ENCODE measurements at places on chromosomes 12 and 14. TPM values are rescaled to one million over a fixed set of nuclear protein-coding genes. Genes with fewer than 3 reads are reported as not detected.

- DNase-seq, result no peak
These were observed 17.5 kb downstream of the CHPT1 start for GRCh38 chr12:101714877-101715444.

- DNase-seq, result no peak
These were observed 80.7 kb upstream of the KRR1 start for GRCh38 chr12:75592086-75592485.

DNA sequence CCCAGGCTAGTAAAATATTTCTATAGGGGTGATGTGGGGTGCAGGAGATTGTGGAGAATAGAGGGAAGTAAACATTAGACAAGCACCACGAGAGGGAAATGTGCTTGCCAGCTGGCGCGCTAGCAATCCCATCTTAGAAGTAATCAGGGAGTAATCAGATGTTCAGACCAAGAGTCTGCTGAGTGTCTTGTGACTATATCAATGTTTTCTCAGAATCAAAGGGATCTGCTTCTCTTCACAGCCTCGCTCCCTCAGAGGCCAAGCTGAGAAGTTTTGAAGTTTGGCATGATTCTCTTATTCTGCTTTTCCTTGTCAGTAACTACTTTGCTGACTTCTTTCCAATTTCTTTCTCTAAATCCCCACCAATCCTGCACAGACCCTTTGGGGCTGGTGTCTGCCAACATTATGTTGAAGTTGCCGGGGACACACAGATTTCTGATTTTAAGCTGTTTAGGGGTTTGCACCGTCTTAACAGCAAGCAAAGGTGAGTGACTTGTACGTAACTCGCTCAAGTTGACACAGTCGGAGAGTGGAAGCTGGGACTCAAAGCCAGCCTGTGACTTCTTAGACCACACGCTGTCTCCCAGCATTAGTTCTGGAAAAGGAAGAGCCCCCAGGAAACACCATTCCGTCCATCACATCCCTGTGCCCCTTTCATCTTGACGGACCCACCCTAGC lies 22.0 kb upstream of the TSPAN9 start:
- DNase-seq, result peak; percentile 67

DNA sequence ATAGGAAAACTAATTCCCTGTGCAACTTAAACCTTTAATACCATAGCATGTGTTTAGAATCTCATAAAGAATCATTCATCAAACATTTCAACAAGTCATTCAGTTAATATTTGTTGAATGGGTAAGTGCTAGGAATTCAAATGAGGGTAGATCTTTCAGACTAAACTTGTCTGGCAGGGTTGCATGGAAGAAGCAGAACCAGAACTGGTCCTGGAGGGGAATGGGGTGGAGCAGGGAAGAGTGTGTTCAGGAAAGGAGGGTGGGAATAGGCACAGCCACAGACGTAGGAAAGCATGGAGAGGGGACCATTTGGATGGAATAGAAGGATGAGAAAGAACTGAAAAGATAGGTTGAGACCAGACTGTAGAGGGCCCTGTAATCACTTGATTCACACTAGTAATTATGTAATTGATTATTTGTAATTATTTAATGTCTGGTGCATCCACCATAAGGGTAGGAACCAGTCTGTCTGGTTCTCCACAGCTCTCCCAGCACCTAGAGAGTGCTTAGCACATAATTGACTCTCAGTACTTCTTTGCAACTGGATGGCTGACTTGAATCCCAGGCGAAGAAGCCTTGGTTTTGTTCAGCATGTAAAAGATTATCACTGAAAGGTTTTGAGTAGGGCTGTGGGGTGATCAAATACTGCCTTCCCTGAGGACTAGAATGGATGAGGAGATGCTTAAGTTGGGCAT lies 3.0 kb upstream of the MAP3K9 start:
- DNase-seq, result no peak

- no peak for DNase-seq
These were observed 95.1 kb downstream of the CAND1 start for GRCh38 chr12:67364228-67364627.

C12orf60 gene
- total RNA-seq, result 15.9 TPM

DNA sequence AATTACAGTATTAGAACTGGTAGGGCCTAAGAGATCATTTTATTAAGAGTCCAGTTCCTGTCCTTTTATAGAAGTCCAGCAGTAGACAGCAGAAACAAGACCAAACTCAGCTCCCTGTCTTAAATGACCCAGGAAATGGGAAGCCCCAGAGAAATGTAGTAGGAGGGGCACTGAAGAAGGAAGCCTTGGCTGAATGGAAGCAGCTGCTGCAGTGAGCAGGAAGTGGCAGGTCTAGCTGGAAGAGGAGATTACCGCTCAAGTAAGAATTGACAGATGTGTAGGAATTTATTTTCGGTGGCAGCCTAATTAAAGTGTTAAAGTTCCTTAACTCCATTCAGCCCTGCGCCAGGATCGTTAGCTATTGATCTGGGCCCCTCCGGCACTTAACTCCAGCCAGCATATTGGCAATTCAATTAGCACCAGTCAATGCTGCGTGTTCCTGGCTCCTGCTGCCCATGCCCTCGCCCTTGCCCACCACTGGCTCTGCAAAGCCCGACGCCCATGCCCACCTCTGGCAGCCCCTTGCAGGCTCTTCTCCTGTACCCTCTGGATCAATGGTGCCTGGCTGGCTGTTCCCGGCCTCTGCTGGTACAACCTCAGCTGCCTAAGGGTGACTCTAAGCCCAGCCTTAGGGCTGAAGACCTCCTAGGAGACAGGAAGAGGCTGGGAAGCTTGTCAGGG lies 21.1 kb downstream of the ZFHX2 start:
- DNase-seq, result no peak

- no peak for DNase-seq
These were observed 418.0 kb downstream of the RGS6 start for GRCh38 chr14:72350215-72350614.

DNA sequence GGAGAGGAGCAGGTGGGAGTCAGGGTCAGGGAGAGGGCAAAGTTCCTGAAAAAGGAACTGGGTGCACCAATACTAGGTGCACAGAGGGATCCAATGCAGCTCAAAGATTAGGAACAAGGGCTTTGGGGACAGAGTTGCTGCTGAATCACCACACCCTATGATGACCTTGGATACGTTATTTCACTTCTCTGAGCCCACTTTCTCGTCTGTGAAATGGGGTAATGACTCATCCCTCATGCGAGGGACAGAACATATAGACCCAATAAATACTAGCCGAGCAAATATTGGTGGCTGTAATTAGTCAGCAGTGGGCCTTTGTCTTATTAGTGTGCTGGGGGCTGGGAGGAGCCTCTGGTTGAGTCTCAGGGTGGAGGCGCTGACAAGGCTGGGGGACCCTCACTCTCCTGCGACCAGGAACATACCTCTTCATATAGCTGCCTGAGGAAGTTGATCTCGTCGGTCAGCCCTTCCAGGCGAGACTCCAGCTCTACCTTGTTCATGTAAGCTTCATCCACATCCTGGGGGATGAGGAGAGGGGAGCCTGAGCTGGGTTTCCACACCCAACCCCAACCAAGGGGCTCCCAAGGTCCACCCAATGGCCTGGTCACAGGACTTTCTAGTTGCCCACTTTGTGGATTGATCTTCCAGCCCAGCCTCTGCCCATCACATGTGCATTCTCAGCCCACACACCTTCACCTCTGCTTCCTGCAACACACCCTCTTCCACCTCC lies 4.5 kb downstream of the KRT8 start:
- DNase-seq, result no peak

DNA sequence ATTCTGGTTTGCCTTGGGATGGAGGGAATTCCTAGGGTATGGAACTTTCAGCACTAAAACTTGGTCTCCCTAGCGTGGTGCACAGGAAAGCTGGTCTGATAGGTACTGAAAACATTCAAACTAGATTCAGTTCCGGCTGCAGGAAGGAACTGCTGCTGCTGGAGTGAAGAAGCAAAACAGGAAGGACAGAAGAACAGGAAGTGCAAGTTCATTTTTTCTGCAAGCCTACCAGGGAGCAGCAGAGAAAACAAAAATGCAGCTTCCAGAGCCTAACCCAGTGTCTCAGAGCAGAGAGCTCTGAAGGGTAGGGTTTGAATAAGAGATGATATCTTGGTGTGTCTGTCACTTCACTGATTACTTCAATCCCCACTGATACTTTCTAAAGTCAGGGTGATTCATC lies 165.2 kb downstream of the VRK1 start:
- DNase-seq, result no peak
